ENCODE measurements at places on chromosomes 1 and 21.
A peak's percentile ranks its signal among the peaks of the same experiment; 100 is the strongest.

DNA sequence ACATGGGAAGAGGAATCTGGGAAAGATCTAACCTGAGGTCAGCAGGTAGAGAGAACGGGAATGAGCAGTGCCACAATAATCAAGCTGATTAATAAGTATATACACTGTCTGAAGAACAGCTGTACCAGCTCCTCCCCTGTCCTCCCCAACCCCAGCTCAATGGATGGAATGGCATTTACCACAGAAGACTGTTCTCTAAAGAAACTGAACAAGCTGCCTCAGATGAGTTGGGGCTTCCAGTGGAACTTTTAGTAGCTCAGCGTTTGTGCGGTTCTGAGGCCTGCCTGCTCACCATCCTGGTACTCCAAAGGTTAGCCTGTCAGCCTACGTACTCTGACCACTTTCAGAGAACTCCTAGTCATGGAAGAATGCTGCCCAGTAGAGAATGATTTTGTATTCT lies 101.9 kb upstream of the LBR start:
- no peak for DNase-seq

GRCh38 chr1:89999628-90000027 lies 4.7 kb downstream of the ZNF326 start:
- DNase-seq = no peak

- no peak for DNase-seq
Observed at GRCh38 chr1:240644732-240645131, 32.8 kb upstream of the GREM2 start.

DNA sequence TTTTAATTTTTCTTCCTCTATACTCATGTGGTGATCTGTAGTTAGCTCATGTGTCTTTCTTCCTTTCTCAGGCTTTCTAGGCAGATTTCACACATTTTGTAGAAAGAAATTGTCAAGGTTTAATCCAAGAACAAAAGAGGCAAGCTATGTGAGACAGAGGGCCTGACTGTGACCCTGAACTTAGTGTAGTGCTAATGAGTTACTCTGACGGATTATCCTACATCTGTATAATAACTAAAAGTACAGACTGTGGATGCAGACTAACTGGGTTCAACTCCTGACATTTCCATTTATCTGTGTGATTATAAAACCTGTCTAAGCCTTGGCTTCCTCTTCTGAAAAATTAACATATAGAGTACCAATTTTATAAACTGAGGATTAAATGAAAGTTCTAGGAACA lies 40.7 kb downstream of the MIGA1 start:
- DNase-seq = no peak

DNA sequence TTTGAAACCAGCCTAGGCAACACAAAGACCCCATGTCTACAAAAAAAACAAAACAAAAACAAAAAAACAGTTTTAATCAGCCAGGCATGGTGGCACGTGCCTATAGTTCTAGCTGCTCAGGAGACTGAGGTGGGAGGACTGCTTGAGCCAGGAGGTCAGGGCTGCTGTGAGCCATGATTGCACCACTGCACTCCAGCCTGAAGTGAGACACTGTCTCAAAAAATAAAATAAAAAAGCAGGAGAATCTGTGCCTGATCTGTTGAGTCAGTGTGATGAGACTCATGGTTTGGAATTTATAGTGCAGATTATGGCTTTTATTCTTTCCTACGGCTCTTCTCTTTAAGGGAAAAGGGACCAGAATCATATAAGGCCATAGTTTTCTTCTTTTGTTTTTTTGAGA lies 16.5 kb downstream of the TRIT1 start:
- DNase-seq = no peak

- no peak for DNase-seq
Observed at GRCh38 chr1:225476538-225476988, 48.7 kb upstream of the LBR start.

DNA sequence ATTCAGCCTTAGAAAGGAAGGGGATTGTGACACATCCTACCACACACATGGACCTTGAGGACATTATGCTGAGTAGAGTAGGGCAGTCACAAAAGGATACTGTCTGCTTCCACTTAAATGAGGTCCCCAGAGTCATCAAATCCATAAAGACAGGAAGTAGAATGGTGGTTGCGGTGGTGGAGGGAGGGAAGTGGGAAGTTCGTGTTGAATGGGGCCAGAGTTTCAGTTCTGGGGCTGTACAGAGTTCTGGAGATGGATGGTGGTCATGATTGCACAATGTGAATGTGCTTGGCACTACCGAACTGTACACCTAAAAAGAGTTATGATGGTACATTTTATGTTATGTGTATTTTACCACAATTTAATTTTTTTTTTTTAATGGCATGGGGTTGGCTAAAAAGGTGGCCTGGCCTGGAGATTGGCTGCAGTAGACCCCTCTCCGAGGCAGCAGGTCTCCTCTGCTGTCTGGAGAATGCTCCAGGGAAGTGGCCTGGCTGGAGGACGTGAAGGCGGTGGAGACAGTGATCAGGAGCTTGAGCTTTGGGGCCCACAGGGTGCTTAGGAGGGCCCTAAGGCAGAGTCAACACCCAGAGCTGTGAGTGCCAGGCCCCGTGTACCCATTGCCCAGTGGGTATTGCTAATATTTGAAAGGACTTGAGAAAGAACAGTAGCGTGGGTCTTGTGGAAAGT lies 30.4 kb downstream of the IFNGR2 start:
- DNase-seq = no peak

GRCh38 chr1:94056996-94057395 lies 64.0 kb downstream of the ABCA4 start:
- no peak for DNase-seq

DNA sequence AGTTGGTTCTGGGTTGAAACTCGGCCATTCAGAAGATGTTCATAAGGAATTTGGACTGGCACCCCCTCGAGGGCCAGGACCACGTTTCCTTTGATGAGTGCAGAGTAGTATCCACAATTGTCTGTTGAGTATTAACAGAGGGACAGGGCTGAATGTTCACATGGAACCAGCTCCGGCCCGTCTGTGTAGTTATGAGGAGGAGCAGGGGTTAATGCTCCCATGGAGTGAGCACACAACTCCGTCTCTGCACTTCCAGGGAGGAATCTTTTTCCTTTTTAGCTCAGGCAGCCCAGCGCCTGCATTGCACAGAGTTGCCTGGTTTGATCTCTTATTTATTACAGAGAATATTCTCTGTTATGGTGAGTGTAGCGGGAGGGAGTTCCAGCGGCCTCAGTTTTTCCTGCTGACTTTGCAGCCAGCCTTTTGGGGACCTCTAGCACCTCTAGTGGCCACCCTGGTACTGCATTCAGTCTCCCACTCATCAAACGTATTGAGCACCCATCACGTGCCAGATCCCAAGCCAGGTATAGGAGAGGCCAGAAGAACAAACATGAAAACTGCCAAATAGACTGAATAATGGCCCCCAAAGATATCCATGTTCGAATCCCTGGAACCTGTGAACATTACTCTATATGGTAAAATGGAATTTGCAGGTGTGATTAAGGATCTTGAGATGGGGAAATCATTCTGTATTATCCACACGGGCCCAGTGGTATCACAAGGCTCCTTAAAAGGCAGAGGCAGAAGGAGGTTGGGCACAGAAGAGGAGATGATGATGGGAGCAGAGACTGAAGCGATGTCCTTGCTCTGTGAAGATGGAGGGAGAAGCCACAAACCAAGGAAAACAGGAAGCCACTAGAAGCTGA lies 167.7 kb upstream of the CSF3R start:
- peak; percentile 15 for DNase-seq

DNA sequence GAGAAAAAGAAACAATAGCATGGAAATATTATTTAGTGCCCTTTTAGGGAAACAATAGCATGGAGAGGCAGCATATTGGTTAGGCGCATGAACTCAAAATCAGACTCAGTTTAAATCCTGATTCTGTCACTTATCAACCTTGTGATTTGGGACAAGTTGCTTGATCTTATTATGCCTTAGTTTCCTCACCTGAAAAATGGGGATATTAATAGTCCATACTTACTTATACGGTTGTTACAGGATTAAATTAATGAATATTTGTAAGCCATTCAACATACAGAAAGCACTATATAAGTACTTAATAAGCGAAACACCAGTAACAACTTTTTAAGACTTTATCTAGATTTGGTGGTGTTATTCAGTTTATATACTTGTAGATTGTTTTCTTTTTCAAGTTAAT lies 1.2 kb downstream of the TSEN15 start:
- no peak for DNase-seq

GRCh38 chr1:246193537-246193936 lies 313.5 kb downstream of the SMYD3 start:
- DNase-seq = no peak

DNA sequence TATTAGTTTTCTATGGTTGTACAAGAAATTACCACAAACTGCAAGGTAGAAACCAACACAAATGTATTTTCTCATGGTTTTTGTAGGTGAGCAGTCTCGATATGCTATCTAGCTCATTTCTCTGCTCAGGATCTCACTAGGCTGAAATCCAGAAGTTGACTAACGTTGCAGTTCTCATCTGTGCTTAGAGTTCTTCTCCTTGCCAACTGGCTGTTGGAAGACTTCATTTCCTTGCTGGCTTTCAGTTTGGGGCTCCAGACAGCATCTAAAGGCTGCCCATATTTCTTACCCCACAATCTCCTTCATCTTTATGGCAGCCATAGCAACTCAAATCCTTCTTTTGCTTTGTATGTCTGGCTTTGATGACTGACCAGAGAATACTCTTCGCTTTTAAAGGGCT lies 362.6 kb upstream of the ADGRL4 start:
- no peak for DNase-seq

GRCh38 chr1:209786146-209786545 lies 1.8 kb upstream of the C1orf74 start:
- DNase-seq = no peak

GRCh38 chr1:24391882-24392603 lies 21.5 kb downstream of the STPG1 start:
- peak; percentile 43 for DNase-seq

DNA sequence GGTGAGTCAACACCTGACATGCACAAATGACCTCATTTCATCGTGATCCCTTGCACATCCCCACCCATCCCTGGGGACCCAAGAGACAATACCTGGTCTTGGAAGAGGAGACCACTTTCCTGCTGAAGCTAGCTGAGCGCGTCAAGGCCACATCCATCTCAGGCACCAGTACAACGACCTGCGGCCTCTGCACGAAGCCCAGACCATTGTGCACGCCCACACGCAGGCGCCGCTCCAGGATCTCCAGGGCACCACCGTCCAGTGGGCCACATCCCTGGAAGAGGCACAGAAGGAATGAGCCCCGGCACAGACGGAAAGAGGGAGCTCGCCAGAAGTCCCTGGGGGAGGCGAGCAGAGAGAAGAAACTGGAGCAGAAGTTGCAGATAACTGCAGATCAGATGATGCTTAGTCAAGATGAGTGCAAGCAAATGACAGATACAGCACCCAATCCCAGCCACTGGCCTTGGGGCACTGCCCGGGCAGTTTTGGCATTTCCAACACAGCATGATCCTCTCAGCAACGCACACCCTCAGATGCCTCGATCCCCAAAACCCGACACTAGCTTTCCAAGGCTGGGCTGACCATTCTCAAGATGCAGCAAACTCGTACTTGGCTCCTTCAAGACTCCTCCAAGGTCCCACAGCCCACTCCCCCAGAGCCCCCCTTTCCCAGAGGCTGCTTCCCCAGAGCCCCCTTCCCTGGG lies 44.1 kb downstream of the NPHP4 start:
- DNase-seq = no peak

DNA sequence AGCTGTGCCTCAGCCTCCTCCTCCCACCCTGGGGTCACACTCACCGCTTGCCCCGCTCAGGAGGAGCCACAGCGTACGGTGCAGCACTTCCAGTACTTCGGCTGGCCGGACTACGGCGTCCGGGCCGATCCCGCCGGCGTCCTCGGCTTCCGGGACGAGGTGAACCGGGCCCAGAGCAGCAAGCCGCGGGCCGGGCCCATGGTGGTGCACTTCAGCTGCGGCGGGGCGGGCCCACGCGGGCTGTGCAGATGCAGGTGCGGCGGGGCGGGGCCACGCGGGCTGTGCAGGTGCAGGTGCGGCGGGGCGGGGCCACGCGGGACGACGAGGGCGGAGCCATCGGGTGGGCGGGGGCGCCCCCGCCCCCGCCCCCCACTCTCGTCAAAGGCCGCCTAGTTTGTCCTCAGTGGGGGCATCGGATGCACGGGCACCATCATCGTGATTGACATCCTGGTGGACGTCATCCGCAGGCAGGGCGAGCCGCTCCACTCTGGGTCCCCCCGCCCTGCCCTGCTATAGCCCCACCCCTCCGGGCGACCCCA lies 5.5 kb downstream of the RNF223 start:
- no peak for DNase-seq

GRCh38 chr1:99644279-99645004 lies 1.5 kb upstream of the PALMD start:
- no peak for DNase-seq

DNA sequence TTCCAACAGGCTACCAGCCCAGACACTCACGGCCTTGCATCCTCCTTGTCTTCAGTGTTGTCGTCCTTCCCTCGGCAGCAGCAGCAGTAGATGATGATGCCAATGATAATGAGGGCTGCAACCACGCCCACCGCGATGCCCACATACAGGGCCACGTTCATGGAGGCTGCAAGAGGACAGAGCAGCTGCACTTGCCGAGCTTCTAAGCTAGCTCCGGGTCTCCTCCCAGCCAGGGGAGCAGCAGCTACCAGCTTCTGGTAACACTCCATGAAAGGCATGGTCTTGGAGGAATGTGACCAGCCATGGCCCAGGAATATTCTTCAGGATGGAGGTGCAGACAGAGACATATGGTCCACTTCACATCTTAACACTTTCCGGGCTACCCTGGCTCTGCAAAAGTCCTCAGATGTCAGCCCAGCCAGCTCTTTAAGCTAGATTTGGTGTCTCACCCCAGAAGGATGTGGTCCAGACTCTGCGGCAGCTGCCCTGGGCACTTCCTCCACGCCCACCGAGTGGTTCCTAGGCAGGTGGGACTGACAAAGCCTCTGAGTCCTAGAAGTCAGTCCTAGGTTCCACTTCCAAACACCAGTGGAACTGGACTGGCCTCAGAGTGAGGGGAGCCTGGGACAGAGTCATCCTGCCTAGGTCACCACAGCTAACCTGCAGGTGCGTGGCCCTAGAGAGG lies 35.1 kb downstream of the GPA33 start:
- no peak for DNase-seq

GRCh38 chr1:84603941-84604830 lies 29.9 kb upstream of the CTBS start:
- DNase-seq = no peak

DNA sequence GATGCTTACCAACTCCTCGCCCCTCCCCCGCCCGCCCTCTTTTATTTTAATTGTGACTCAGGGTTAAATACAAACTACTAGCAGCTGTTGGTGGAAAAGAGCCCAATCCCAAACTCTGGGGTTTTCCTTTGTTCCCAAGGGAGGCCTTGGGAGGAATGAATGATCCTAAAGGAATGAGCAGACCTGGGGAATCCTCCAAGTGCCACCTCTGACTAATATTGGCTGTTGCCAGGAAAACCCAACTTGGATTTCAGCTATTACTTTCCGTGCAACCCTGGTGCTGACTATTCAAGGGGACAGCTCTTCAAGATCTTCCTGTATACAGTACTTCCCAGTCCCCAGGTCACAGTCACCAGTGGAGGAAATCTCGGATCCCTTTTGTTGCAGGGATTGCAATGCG lies 1.3 kb upstream of the S100A10 start:
- DNase-seq = no peak

- no peak for DNase-seq
Observed at GRCh38 chr1:234884701-234885100, 243.9 kb downstream of the TOMM20 start.
